ENCODE measurements at places on chromosomes 1 and 21.

DNA sequence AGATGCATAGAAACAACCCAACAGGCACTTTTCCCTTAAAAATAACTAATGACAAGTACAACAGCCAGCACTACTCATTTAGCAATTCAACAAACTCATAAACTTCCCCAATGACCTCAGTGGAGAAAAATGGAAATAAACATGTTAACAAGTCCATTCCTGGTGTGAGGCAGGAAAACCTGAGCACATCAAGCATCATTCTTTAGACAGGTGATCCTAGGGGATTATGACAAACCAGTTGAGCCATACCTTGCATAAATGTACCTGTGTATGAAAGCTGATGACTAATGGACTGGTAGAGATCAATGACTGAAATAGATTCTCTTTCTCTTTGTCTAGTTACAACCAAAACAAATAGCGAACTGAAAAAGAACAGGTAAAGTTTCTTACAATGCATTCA lies 7.0 kb downstream of the COL24A1 start:
- DNase-seq = no peak

GRCh38 chr1:206687915-206688442 lies 3.3 kb downstream of the MAPKAPK2 start:
- DNase-seq = no peak

DNA sequence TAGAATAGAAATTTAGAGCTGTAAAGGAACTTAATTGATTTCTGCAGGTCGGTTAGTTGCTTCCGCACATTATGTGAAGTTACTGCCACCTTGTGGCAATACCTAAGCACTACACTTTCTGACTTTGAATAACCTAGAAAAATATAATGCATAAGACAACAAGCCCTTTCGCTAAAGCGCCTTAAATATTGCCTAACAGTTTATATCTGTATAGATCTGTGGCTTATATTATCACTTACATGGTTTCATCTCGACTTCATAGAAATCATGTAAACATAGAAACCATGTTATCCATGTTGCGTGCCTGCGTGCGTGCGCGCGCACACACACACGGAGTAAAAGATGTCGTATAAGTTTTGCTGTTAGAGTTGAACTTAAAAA lies 10.9 kb upstream of the IFI16 start:
- DNase-seq = peak; percentile 7

DNA sequence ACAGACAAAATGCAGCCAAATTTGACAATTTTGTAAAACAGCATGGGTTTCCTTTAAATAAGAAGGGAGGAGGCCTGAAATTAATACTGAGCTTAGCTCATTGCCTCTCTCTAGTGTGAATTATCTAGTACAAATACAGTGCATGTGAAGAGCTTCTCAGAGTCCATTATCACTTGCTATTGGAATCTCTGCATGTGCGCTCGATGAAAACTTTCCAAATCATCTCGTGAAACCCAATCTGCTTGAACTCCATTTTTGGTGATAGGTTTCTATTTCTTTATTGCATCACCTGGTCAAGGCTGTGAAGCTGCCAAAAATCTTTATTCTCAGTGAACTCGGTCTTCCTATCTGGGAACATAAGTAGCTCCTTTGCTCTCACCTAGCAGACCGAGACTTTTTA lies 49.5 kb upstream of the LYPLAL1 start:
- no peak for DNase-seq

- DNase-seq = no peak
Measured at GRCh38 chr1:51506537-51506936, 12.5 kb downstream of the EPS15 start.

DNA sequence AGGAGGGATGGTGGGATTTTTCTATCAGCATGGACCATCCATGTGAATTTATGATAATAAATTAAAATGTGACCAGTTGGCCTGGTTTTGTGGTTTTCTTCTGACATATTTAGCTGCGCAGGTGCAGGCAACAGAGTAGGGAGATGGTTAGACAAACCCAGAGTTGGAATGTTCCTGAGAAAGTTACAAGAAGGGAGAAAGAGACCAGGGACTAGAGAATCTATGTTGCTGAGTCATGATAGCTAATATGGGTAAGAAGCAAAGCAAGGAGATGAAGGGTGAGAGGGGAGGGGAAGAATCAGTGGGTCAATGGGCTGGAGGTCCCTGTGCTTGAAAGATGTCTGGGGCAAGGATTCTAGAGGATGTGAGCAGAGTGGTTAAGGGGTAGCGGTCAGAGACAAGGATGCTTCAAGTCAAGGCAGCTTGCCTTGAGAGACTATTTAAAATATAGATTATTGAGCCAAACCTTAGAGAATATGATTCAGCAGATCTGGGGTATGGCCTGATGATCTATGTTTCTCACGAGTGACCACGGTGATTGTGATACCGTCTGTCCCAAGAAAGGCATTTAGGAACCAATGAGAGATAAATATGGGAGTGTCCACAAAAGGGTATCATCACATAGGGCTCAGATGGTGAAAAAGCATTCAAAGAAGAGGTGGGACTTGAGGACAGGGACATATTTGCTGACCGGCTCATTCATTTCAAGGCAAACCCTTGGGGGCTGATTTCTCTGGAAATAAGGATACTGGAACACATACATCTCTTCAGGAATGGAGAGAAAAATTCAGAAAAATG lies 219.7 kb upstream of the PLD5 start:
- DNase-seq = no peak

DNA sequence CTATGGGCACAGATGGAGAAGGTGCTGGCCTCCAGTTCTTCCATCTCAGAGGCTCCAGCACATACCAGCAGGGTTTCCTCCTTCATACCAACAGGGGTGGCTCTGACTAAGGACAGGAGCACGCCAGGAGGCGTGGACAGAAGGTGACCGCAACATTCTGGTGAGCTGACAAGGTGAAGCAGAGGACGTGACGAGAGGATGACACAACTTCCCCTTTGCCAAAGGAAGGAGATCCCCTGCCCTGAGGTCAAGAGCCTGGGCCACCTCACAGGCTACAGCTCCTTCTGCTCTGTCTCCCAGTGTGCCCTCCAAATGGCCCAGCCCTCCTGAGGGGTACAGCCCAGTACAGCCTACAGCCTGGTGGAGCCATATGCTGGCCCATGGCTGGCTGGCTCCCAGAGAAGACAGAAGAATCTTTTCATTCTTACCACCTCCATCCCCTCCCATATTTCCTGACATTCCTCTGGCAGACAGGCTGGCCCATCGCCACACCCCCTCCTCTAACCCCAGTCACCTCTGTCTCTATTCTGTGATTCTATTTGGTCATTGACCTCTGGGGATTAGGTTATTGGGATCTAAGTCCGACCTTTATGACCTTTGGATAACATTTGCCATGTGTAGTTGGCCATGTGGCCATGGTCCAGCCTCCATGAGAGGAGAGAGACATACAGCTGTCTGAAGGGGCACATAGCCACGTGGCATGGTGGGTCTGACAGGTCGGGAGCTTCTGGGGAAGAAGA lies 5.1 kb upstream of the LAMB3 start:
- no peak for DNase-seq

DNA sequence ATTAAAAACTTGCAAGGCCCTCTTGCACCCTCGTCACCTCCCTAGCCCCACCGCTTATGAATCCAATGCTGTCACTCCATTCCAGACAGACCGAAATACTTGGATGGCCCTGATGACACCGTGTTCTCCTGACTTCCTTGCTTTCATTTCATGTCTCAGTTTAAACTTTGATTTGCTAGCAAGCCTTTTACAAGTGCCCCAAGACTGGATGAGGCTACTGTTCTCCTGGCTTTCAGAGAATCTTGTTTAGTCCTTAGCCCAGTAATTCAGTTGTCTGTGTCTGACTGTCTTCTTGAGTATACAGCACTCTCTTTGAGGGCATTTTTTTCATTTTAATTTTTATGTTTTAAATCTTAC lies 824 bp upstream of the IFI44L start:
- DNase-seq = no peak

- no peak for DNase-seq
Measured at GRCh38 chr1:39787468-39787867, 1.2 kb downstream of the BMP8B start.

GRCh38 chr21:42781150-42781970 lies 98.0 kb downstream of the WDR4 start:
- no peak for DNase-seq

DNA sequence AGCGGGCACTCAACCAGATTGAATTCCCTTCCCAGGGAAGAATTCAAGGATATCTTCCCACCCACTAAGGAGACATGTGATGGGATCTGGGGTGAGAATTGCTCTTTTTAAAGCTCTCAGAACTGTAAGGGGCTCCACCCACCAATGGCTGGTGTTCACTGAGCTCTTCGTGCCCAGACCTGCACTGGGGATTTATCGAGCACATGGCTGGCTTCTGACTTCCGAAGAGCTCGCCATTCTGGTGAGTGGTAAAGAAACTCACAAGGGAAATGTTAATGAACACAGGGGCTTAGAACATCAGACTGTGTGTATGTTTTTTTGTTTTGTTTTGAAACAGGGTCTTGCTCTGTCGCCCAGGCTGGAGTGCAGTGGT lies 9.8 kb downstream of the PADI3 start:
- DNase-seq = no peak

DNA sequence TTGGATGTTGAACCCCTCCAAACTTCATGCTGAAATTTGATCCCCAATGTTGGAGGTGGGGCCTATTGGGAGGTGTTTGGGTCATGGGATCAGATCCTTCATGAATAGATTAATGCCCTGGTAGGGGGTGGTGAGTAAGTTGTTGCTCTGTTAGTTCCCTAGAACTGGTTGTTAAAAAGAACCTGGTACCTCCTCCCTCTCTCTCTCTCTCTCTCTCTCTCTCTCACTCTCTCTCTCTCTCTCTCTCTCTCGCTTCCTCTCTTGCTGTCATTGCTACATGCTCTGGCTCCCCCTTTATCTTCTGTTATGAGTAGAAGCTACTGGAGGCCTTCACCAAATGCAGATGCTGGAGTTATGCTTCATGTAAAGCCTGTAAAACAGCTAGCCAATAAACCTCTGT lies 498.2 kb upstream of the NR5A2 start:
- DNase-seq = no peak

- no peak for DNase-seq
Measured at GRCh38 chr1:248852481-248853405, 6.1 kb downstream of the ZNF692 start.

DNA sequence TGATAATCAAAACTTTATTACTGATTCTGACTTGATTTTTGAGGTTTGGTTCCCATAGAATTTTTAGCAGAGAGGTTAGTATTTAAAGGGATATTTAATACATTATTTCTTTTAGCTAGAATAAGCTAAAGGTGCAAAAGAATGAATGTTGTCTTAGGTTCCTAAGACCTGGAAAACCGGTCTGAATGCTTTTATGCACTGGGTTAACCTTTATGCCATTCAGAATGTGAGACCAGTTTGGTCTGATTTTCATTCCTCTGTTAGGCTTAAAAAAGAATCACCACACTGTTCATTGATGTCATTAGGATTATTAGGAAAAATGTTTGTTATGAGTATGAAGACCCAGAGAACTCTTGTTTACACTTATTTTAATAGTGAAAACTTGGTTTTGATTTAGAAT lies 30.1 kb downstream of the RAP1A start:
- DNase-seq = no peak

- DNase-seq = no peak
Measured at GRCh38 chr1:238664139-238664538, 722.2 kb upstream of the CHRM3 start.

- DNase-seq = no peak
Measured at GRCh38 chr1:239388159-239388485, 1.8 kb downstream of the CHRM3 start.

DNA sequence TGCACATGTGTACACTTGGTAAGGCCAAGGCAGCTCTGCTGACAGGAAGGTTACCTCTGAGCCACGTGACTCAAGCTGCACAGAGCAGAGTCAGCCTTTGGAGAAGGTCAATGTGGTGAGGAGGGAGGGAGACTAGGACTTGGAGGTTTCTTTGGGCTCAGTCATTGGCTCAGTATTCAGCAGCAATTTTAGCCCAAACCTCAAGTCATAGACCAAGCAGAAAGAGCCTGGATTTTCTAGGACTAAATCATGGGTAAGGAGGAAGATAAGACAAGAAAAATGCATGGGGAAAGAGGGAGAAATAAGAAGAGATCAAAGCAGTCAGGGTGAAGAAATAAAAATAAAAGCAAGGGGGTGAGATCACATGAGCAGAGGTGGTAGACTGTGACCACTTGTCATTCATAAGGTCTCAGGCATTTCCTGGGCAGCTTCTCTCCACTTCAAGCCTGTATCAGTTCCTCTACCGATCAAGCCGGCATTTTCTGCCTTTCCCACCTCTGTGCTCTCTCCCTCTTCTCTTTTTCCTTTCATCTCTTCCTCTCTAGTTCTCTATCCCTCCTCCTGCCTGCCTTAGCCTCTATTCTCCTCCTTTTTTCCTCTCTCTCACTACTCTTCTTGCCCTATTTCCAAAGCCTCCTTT lies 51.7 kb upstream of the DUSP10 start:
- no peak for DNase-seq

- DNase-seq = no peak
Measured at GRCh38 chr1:235918032-235918431, 51.3 kb upstream of the LYST start.

DNA sequence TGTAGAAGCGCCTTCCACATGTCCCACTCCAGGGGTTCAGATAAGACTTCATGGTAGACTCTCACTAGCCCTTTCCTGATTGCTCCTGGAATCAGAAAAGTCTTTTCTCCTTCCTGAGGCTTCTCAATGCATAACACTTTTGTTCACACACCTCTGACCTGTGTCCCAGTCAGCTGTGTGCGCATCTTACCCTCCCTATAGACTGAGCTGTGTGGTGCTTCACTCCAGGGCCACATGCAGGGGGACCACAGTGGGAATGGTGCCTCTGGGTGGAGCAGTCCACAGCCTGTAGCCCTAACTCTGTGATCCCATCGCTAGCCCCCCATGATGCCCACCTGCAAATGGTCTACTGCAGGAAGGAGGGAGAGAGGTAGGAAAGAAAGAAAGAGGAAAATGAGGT lies 84.0 kb upstream of the TLR5 start:
- no peak for DNase-seq

DNA sequence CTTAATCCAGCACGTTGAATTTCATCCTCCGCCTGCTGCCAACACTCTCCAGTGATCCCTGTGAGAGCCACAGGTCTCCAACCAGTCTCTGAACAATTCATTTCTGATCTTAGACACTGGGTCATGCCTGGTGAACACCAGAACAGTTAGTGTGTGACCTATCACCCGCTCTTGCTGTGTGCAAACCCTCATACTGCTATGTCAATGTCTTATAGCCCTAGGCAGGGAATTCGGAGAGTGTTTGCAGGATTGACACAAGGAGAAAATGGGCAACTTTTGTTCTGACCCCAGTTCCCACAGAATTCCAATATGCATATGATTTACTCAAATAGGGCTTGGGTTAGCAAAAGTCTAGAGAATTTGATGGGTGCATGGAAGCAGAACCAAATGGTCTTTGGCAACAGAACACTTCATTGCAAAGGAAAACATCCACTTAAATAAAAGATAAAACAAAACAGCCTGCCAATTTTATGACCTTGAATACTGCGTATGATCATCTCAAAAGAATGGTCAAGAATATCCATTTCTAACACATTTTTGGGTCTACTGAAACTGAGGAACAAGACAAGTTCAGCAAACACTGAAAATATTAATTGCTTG lies 23.0 kb upstream of the GUCA2B start:
- no peak for DNase-seq

Data from NCI-H1436 treated with DMSO at 0.1 percent for 48 hours (cell line).